ENCODE measurements at places on chromosomes 3 and 15. TPM values are rescaled to one million over a fixed set of nuclear protein-coding genes. Genes with fewer than 3 reads are reported as not detected.
A peak's percentile ranks its signal among the peaks of the same experiment; 100 is the strongest.

The LRRIQ4 gene
- 0.15 TPM for total RNA-seq

The ZPLD1 gene
- total RNA-seq, result 0.59 TPM

The NANOGP8 gene
- 1.3 TPM for total RNA-seq

The LRRC31 gene
- total RNA-seq, result 0.29 TPM

- H3K27me3 ChIP-seq, result no peaks in the 10 kb centered on the region
- no peak overlapping the region for H3K27ac ChIP-seq
- no peak for DNase-seq
- H3K4me3 ChIP-seq, result no peak overlapping the region
- H3K4me1 ChIP-seq, result no peaks in the 10 kb centered on the region
Observed at GRCh38 chr3:61594964-61595285, 33.6 kb downstream of the PTPRG start.

DNA sequence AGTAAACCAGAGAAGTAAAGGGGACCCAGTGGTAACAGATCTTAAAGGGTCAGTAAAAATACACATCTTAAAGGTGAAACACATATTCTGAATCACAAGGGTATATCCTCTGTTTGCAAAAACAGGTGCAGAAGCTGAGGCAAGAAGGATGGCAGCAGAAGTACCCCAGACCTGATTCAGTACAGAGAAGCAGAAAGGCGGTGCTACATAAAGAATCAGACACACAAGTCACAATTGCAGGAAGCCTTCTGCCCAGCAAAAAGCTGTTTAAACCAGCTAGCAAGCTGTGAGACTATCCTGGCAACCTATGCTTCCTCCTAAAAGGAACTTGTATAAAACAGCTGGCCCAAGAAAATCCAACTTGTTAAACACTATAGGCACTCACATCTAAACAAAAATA, 49.4 kb downstream of the ZNF280D start:
- no peaks in the 10 kb centered on the region for H3K4me1 ChIP-seq
- peaks cover 4% of the 10 kb centered on the region for H3K36me3 ChIP-seq
- no peaks in the 10 kb centered on the region for H3K27me3 ChIP-seq
- H3K27ac ChIP-seq, result no peak overlapping the region

- H3K27ac ChIP-seq, result no peak overlapping the region
- H3K36me3 ChIP-seq, result no peaks in the 10 kb centered on the region
- H3K4me1 ChIP-seq, result no peaks in the 10 kb centered on the region
- DNase-seq, result no peak
Observed at GRCh38 chr3:114179575-114179974, 723 bp upstream of the DRD3 start.

DNA sequence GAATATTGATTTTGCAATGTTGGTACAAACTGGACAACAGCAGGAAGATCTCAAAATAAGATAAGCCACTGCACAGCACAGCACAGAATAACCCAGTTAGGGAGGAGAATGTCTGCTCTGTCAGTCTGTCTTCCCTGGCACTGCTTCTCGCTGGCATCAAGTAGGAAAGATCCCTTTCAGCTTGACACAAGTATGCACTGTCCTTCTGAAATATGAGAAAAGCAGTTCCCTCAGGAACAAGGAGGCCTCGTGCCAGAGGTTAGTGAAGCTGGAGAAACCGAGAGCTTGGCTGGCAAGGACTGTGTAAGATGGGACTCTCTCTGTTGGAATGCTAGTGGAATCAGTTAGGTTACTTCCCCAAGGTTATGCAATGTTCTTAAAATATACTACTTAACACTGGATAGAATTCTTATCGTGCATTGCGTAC, 59.1 kb downstream of the FMN1 start:
- no peaks in the 10 kb centered on the region for H3K4me1 ChIP-seq
- no peak for DNase-seq
- no peaks in the 10 kb centered on the region for H3K27me3 ChIP-seq
- no peak overlapping the region for H3K4me3 ChIP-seq
- H3K36me3 ChIP-seq, result no peaks in the 10 kb centered on the region

- H3K27ac ChIP-seq, result peak overlapping the region; percentile 9
- no peak for DNase-seq
- H3K4me1 ChIP-seq, result no peaks in the 10 kb centered on the region
- H3K27me3 ChIP-seq, result no peaks in the 10 kb centered on the region
- no peak overlapping the region for H3K4me3 ChIP-seq
Observed at GRCh38 chr3:189273736-189274135, 102.0 kb downstream of the TPRG1 start.

DNA sequence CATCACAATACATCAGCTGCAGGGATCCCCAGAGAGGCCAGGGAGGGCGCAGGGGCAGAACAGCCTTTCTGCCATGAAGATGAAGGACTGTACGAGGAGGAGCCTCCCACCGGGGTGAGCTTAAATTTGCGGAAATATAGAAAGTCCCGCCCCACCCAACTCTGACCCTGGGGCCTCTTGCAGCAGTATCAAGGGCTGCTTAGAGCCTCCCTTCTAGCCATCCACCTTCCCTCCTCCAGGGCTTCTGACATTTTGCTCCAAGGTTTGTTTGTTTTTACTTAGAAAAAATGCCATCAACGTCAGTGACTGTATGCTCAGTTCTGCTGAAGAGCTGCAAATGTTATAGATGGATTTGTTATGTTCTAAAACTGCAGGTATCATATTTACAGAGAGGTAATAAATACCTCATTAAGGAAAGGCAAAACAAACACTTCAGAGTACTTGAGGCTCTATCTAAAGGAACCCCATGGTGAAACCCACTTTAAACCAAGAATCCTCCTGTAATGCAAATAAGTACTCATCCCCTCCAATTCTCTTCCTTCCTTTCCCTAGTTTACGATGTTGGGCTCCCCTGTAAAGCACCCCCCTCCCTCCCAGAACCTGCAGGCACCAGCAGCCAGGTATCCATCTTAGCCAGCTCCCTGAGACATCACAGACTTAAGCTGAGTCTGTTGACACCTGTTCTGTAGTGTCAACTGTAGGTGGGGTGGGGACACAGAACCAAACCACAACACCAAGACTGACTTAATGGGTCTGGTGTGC, 30.5 kb downstream of the RFTN1 start:
- no peaks in the 10 kb centered on the region for H3K27me3 ChIP-seq
- no peak overlapping the region for H3K4me3 ChIP-seq
- H3K36me3 ChIP-seq, result no peaks in the 10 kb centered on the region
- no peak overlapping the region for H3K27ac ChIP-seq
- no peaks in the 10 kb centered on the region for H3K4me1 ChIP-seq

- no peak overlapping the region for H3K27ac ChIP-seq
- no peak for DNase-seq
- no peaks in the 10 kb centered on the region for H3K4me1 ChIP-seq
- H3K4me3 ChIP-seq, result no peak overlapping the region
- H3K27me3 ChIP-seq, result no peaks in the 10 kb centered on the region
Observed at GRCh38 chr3:23654571-23654970, 151.2 kb upstream of the UBE2E1 start.

DNA sequence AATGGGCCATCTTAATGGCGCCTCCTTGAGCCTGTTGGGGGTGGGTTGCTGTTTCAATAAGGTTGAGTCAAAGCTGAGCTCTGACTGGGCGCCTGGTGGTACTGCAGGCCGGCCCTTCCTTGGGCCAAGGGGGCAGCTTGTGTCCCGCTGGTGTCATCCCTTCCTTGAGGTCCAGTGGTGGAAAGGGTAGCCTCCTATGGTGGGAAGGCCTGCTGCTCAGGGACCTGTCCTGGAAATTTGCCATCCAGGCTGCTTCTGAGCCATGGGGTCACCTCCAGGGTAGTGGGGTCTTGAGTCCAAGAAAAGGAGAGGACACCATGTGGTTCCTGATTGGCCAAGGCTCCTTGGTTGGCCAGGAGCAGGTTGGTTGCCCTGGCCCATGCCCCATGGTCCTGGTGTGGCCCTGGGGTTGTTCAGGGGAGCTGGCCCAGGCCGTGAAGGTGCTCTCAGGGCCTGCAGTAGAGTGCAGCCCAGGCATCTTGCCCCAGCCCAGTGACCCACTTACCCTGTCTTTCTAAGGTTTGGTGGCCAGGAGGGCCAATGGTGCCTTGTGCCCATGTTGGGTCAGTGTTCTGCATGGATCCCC, 188.7 kb downstream of the UBE3A start:
- no peaks in the 10 kb centered on the region for H3K27me3 ChIP-seq
- no peaks in the 10 kb centered on the region for H3K4me1 ChIP-seq
- no peak overlapping the region for H3K27ac ChIP-seq
- DNase-seq, result peak; percentile 6

DNA sequence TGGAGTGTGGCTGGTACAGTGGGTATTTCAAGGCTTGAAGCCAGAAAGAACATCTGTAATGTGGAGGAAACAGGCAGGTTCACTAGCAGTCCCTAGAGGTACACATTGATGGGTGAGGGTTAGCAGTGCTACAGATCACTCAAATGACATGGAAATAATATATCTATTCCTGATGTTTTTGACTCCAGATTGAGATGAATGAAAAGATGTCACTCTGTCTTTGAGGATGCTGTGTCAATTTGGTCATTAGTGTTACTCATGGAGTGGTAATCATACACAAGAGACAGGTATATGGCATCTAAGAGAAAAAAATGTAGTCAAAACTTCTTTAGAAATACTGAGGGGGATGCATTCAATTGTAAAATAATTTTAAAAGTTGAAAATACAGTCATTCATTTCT, 135.1 kb downstream of the ZIC1 start:
- H3K4me3 ChIP-seq, result no peak overlapping the region
- no peaks in the 10 kb centered on the region for H3K27me3 ChIP-seq
- no peak overlapping the region for H3K27ac ChIP-seq
- H3K36me3 ChIP-seq, result no peaks in the 10 kb centered on the region
- DNase-seq, result no peak

GRCh38 chr15:57922776-57923175, 142.7 kb downstream of the ALDH1A2 start:
- H3K27me3 ChIP-seq, result no peaks in the 10 kb centered on the region
- no peaks in the 10 kb centered on the region for H3K36me3 ChIP-seq
- H3K4me1 ChIP-seq, result no peaks in the 10 kb centered on the region

GRCh38 chr15:100113351-100114080, 228.3 kb downstream of the ADAMTS17 start:
- no peak overlapping the region for H3K4me3 ChIP-seq
- no peaks in the 10 kb centered on the region for H3K27me3 ChIP-seq
- no peak for DNase-seq
- no peaks in the 10 kb centered on the region for H3K36me3 ChIP-seq
- H3K4me1 ChIP-seq, result no peaks in the 10 kb centered on the region
- peak overlapping the region; percentile 45 for H3K27ac ChIP-seq

Measured in breast epithelium (tissue), 4 donors.